ENCODE measurements at places on chromosomes 3 and 15.

DNA sequence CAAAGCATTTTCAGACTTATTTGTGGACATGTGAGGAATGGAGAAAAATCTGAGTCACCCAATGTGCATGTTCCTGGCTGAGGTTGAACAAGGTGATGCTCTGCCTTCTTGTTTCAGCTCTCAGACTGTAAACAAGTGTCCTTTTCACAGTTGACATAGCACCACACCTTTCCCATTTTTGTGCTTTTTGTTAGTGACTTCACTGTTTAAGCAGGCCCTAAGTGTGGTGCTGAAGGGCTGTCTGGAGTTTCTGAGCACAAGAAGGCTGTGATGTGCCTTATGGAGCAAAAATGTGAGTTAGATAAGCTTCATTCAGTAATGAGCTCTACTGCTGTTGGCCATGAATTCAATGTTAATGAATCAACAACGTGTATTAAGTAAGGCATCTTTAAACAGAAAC lies 20.4 kb downstream of the ABI3BP start:
- DNase-seq, result no peak

DNA sequence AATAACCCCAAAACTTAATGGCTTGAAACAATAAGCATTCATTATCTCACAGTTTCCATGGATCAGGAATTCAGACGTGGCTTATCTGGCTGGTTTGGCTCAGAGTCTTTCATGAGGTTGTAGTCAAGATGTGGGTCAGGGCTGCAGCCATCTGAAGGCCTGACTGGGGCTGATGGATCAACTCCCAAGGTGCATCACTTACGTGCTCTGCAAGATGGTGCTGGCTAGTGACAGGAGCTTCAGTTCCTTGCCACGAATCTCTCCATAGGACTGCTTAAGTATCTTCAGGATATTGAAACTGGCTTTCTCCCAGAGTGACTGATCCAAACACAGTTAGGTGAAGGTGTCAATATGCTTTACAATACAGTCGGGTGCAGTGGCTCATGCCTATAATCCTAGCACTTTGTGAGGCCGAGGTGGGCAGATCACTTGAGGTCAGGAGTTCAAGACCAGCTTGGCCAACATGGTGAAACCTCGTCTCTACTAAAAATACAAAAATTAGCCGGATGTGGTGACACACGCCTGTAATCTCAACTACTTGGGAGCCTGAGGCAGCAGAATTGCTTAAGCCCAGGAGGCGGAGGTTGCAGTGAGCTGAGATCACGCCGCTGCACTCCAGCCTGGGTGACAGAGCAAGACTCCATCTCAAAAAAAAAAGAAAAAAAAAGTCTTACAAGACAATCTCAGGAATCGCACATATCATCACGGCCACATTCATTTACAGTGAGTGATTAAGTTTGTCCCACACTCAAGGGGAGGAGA lies 28.5 kb upstream of the PTPRG start:
- DNase-seq, result no peak

DNA sequence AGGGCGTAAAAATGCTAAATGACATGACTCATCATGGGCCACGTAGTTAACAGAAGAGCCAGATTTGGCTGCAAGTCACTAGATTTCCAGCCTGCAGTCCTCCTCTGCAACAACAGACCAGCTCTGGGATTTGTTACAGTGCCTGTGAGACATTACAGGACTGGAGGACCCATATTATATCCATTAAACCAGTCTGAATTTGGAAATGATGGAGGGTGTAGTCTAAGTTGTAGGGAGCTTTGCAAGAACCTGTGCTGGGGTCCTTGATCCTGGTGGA lies 10.8 kb downstream of the ZNF774 start:
- DNase-seq, result peak; percentile 57

DNA sequence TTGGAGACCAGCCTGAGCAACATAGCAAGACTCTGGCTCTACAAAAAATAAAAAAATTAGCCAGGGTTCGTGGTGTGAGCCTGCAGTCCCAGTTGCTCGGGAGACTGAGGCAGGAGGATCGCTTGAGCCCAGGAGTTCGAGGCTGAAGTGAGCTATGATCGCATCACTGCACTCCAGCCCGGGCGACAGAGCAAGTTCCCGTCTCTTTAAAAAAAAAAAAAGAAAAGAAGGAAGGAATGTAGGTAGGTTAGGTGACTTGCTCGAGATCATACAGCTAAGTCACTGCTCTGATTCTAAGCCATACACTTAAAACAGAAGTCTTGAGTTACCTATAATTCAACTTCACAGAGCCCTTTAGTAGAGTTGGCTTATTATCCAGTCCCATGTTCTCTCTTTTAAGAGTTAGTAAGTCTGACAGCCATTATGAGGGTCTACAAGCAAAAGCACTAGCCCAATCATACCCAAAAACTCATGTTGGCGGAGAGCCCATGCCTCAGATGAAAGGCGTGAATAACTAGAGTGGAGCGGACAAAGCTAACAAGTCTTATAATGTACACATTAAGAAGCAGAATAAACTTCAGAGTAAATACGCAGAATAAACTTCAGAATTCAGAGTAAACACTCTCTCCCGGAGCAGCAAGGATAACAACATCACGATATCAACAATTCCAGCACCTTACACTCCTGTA lies 768 bp downstream of the AAGAB start:
- DNase-seq, result peak; percentile 20

GRCh38 chr3:124322966-124323365 lies 331.0 kb upstream of the ROPN1 start:
- DNase-seq, result no peak

DNA sequence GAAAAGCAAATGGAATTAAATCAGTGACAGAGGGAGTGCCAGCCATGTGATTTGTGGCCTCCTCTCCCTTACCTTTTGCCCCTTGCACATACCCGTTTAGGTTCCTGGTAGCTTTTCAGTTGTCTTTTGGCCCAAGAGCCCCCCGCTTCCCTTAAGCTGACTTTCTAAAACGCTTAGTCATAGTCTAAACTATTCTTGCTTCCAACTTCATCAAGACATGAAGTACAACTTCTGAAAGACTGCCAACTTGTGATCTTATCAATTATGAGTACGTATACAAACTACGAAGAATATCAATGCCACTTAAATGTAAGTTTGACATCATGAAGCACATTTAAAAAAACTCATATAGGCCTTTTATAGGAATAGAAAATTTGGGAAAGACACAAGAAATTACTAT lies 61.9 kb downstream of the EIF3J start:
- no peak for DNase-seq

- no peak for DNase-seq
Measured at GRCh38 chr15:59160880-59161593, 45.6 kb upstream of the LDHAL6B start.

- no peak for DNase-seq
Measured at GRCh38 chr3:147218965-147219364, 187.4 kb downstream of the ZIC4 start.

- no peak for DNase-seq
Measured at GRCh38 chr15:95368191-95368590, 962.3 kb upstream of the NR2F2 start.

- DNase-seq, result no peak
Measured at GRCh38 chr3:46222435-46223161, 14.5 kb upstream of the CCR1 start.

- no peak for DNase-seq
Measured at GRCh38 chr15:58704155-58704865, 45.2 kb downstream of the ADAM10 start.

DNA sequence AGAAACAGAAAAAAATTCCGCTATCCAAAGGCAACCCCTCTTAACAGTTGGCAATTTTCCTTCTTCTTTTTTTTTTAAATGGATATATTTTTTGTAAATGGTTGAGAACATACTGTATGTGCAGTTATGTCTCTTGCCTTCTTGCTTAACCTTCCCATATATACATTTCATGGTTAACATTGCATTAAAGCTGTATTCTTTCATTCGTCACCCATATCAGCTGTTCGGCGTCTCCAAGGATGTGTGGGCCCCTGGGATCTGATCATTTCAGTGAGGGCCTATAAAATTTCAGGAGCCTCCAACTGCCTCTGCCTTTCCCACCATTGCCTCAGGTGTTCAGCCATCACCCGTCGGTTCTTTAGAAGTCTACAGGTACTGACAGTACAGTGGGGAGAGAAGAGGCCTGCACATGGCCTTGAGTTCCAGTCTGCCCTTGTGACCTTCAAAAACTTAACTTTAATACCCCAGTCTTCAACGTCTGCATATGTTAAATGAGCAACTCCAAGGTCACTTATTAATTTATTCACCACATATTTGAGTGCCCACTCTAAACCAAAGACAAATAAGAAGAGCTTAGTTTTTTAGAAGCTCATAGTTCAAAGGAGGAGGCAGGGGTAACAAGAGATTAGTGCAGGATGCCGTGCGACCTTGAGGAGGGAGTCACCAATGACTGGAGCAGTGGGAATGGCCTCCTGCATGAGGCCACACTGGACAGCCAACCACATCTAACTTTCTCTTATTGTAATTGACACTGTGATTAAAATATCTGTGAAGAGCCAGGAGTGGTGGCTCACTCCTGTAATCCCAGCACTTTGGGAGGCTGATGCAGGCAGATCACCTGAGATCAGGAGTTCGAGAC lies 6.9 kb downstream of the ST6GAL1 start:
- no peak for DNase-seq

GRCh38 chr3:25056036-25056755 lies 371.9 kb upstream of the RARB start:
- DNase-seq, result no peak

DNA sequence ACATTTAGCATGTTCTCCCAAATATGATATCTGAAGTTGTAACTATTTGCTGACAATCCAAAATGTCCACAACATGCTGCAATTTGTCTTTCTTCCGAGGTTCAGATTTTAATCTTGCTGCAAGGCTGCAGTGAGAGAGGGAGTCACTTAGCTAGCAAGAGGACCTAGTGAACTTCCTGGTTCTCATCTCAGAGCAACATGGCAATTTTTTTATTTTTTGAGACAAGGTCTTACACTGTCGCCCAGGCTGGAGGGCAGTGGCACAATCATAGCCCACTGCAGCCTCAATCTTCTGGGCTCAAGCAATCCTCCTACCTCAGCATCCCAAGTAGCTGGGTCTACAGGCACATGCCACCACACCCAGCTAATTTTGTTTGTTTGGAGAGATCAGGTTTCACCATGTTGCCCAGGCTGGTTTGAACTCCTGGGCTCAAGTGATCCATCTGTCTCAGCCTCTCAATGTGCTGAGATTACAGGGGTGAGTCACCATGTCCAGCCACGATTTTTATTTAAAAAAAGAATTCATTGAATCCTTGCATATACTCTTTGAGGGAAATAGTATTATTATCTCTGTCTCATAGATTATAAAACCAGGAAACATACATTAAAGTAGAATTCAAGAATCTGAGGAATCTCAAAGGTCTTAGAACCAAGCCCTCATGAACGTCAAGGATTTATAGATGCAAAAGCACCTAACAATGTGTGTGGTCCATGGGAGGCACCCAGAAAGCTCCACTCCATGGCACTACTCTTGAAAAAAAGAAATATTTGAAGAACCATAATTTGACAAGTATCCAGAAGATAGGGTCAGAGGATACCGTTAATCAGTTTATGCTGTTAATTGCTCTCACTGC lies 9.1 kb downstream of the HDC start:
- DNase-seq, result no peak

DNA sequence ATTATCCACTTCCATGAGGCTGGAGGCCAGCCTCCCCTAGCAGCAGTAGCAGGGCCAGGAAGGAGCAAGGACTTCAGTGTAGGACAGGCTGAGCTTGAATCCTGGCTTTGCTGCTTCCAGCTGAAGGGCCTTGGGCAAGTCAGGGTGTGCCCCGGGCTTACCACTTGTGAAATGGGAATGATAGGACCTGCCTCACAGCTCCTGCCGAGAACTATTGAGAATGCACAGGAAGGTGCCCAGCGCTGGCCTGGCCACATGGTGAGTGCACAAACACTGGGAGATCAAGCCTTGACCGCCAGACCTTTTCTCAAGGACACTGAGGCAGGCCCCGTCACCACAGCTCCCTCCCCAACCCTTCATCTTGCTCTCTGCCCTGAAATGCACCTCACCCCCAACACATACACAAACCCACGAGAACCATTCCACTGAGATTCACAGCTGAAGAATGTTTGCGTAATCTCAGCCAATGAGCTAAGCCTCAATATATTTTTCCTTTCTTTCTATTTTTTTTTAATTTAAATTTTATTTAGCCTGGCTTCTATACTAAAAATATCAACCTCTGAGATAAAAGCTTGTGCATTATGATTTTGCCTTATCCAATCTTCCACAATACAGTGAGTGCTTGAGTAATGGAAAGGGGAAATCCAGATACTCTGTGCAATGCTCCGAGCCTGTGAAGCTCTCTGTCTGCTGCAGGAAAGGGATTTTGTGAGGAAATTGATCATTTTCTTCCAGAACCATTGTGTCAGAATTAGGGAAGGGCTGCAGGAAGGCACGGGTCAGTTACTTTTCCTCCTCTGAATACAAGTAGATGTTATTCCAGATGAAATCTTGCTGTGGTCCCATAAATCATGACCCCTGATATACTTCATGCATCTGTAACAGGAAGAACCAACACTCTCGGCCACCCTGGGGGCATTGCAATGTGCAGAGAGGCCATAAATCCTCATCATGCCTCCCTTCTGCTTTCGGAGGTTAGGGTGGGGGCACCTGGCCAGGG lies 193.9 kb downstream of the TLE3 start:
- no peak for DNase-seq

DNA sequence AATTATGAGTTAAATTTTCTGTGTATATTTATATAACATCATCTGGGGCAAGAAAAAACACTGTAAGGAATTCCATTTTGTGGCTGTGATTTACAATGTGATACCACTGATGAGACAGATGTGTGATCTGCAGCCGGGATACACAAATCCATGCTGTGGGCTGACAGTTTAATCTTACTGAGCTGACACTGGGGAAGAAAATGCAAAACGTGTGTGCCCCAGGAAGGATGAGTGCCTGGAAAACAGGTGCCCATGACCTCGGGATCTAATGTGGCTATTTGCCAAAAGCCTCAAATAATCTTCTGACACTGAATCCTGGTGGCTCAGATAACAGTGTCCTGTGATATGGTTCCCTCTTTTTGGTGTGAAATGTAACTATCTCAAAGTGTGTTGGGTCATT lies 10.5 kb downstream of the MYRIP start:
- no peak for DNase-seq

All from RWPE1 (cell line).